Neural crest cell (in vitro differentiated cells): ENCODE measurements at places on chromosomes 12 and 14.

GRCh38 chr12:46981622-46982021, 97.8 kb upstream of the PCED1B start:
- DNase-seq = no peak

GRCh38 chr12:100720016-100720654, 74.4 kb upstream of the ANO4 start:
- DNase-seq = no peak

GRCh38 chr14:104268725-104269436, 130.5 kb downstream of the KIF26A start:
- DNase-seq = no peak

DNA sequence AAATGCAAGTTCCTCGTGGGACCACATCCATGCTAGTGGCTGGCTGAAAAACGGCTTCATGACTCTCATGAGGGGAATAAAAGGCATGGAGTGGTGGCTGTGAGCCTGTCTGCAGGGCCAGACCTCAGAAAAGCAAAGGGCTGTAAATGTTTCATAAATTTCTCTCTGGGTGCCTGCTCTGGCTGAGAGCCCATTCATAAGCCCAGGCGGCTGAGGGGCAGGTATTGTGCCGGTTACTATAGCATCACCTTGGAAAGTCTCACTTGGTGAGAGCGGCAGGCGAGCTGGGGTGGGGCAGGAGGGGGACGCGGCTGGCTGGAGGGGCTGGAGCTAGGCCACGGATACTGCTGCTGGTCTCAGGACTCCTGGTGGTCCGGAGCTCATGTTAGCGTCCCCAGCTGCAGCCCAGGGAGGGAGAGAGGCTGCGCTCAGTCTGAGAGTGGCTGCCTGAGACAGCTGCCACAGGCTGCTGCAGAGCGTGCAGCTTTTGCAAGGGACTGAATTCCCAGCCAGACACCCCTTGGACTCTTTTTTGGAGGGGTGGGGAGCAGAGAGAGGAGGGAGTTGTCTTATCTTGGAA, at the start of gene SLC17A8:
TSS of gene SLC17A8 (plus strand) at position 431 of the 580 bp plus-strand sequence. CDS start 318 bp downstream, outside the sequence.
- peak; percentile 19 for DNase-seq

DNA sequence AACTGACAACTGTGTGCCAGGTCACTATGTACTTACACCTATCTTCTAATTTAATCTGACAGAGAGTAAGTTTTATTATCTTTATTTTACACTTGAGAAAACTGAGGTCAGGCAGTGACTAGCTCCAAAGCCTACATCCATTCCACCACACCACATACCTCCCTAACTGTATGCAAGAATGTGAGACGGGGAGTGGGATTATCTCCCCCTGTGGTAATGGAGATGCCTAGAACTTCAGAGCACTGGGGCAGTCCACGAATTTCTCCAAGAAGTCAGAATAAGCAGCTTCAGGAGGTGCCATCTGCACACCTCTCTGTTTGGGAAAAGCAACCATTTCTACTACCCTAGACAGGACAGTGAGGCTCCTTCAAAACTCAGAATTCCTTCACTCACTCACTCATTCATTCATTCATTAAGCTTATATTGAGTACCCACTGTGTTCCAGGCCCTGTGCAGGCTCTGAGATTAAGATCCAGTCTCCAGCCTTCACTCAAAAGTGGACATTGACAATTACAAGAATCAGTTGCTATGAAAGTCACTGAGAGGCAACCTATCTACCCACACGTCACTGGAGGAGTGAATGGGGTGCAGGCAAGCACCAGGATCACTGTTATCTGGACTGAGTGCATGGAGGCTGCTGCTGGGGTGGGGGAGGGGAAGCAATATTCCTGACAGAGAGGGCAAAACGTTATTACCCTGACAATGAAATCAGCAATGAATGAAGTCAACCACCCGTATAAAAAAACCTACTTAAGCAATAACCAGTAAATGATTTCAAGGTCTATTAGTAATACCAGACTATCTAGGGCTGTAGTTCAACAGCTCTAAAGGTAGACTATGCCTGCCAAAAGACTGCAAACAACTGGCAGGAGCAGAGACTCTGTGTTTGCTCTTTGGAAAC, 18.0 kb downstream of the SLC7A7 start:
- no peak for DNase-seq

DNA sequence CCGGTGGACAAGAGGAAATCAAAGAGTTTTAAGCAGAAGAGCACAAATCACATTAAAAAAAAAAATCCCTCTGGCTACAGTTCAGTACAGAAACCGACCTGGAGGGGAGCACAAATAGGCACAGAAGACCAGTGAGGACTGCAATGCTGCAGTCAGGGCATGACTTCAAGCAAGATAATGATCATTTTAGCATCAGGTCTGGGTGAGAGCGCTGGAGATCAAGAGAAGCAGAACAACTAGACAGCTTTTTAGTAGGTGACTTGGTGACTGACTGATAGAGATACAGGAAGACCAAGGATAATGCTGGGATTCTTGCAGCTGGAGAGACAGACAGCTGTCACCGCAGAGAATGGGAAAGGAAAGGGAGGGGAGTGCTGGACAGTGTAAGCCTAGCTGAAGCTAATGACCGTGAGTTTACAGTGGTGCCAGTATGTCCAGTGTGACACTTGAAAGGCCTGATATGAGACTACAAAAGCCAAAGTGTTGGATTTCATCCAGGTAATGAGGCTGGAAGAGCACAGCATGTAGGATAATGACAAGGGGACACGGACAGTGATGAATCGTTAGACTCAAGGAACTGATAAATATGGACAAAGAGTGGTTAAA, 5.6 kb downstream of the NFYB start:
- no peak for DNase-seq

GRCh38 chr12:12486661-12487240, 75.9 kb downstream of the DUSP16 start:
- DNase-seq = no peak

DNA sequence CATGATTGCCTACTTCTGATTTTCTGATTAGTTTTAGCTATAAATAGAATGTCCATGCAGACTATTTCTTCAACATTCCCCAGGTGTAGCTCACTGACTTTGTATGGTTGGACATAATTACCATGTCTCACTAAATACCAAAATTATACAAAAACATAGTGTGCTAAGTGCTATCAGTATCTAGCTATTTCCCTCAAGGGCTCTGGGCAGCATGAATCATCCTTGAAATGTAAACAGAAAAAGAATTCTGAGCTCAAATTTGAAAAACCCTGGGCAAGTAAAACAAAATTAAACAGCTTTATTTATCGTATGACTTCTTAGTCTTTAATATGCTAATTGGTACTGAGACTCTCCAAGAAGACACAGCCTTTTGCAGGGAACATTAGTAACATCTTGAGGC, 82.9 kb downstream of the SPATA7 start:
- no peak for DNase-seq

- DNase-seq = no peak
These were observed 68.4 kb downstream of the ANO6 start for GRCh38 chr12:45284096-45284901.

DNA sequence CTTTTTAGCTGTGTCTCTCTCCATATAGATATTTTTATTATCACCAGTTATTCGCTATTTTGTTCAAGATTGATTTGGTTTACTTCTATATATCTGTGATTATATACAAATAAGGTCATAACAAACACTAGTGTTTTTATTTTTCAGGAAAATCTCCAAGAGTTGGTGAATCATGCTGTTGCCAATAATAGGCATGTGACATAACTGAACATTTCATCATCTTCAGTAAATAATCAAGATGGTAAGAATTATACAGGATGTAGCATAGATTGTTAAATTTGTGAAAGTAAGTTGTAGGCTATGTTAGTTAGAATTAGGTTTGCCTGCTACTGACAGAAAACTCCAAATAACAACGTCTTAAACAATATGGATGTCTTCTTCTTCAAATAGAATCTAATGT, 240.9 kb upstream of the PDE3A start:
- DNase-seq = no peak

- no peak for DNase-seq
These were observed 320.7 kb downstream of the NELL2 start for GRCh38 chr12:44555454-44555853.

- DNase-seq = no peak
These were observed 14.8 kb downstream of the CREBL2 start for GRCh38 chr12:12626471-12626870.

GRCh38 chr12:30106204-30106965, 322.6 kb upstream of the TMTC1 start:
- no peak for DNase-seq

DNA sequence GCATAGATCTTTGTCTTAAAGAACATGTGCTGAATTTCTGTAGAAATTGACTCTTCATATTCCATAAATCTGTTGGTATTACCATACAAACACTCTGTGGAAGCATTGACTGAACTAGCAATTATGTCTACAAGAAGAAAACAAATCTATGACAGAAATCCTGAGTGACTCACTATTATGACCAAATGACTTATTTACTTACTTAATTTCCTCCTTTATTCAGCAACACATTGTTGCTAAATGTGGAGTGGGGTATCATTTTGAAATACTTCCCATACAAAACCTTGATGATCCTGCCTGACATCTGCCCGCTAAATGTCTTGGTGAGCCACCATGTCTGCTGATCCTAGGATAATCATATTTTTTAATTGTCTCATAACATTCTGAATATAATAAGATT, 99.1 kb upstream of the SLCO1C1 start:
- DNase-seq = no peak

DNA sequence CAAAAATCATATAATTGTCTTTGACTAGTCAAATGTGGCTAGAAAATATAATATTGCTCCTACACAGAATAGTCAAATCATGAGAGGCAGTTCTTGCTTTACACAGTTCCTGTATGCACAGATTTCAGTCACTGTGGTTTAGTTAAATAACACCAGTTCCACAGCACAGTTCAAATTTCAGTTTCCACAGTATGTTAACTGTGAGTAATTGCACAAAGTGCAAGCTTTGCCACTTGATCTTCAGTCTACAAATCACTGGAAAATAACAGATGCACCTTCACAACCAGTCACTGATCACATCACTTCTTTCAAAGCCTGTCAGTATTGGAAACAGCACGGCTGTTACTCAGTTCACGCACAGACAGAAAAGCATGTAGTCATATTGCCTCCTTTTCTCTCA, 38.7 kb downstream of the KCNH5 start:
- no peak for DNase-seq

- peak; percentile 16 for DNase-seq
These were observed 69.9 kb downstream of the ASCL4 start for GRCh38 chr12:107844312-107844921.

GRCh38 chr14:91103116-91103515, 10.8 kb upstream of the DGLUCY start:
- no peak for DNase-seq

GRCh38 chr12:105428793-105429395, 98.4 kb downstream of the C12orf75 start:
- DNase-seq = no peak

DNA sequence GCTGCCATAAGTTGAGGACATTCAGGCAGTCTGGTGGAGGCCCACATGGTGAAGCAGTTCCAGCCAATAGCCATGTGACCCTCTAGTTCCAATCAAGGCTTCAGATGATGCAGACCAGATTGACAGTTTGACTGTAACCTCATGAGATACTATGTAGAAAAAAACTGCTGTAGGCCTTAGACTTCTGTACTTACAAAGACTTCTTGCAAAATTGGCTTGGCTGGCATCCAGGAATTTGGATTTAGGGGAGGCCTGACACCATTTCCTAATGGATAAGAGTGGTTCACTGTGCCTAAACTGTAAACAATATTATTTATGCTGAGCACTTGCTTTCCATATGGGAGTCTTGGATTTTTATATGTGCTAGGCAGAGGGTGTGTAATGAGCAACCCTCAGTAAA, 76.4 kb downstream of the RGS6 start:
- no peak for DNase-seq

GRCh38 chr12:68359674-68360073, 27.5 kb upstream of the MDM1 start:
- DNase-seq = no peak

DNA sequence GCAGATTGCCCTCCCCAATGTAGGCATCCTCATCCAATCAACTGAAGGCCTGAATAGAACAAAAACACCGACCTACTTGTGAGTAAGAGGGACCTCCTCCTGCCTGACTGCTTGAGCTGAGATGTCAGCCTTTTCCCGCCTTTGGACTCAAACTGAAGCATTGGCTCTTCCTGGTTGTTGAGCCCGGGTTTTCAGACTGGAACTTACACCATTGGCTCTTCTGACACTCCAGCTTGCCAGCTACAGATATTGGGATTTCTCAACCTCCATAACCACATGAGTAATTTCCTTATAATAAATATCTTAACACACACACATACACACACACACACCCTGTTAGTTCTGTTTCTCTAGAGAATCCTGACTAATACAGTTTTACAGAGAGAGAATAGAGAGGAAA, 173.4 kb upstream of the NTF3 start:
- no peak for DNase-seq

DNA sequence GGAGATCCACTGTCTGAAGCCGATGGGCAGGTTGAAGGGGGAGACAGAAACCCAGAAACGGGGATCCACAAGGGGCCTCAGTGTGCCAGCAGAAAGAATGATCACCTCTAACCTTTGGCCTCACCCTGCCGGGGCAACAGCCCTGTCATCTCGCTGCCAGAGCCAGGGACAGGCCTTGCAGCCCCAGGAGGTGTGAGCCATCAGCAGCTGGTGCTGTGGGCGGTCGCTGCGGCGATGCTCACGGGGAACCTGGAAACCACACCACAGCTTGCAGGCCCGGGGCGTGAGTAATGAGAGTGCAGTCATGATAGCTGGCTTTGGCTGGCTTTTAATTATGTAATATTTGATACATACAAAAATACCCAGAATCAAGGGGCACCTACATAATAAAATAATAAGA, 4.7 kb upstream of the TTC7B start:
- DNase-seq = no peak

DNA sequence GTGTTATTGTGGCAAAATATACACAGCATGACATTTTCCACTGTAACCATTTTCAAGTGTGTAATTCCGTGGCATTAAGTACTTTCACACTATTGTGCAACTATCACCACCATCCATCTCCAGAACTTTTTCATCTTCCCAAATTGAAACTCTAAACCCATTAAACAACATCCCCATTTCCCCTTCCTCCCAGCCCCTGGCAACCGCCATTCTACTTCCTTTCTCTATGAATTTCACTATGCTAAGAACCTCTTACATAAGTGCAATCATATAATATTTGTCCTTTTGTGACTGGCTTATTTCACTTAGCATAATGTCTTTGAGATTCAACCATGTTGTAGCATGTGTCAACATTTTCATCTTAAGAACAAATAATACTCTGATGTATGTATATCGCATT, 67.8 kb upstream of the PYGL start:
- no peak for DNase-seq

- no peak for DNase-seq
These were observed 82.8 kb downstream of the BTG1 start for GRCh38 chr12:92062539-92063493.
